ENCODE measurements at places on chromosomes 3 and 15.
A peak's percentile ranks its signal among the peaks of the same experiment; 100 is the strongest.

DNA sequence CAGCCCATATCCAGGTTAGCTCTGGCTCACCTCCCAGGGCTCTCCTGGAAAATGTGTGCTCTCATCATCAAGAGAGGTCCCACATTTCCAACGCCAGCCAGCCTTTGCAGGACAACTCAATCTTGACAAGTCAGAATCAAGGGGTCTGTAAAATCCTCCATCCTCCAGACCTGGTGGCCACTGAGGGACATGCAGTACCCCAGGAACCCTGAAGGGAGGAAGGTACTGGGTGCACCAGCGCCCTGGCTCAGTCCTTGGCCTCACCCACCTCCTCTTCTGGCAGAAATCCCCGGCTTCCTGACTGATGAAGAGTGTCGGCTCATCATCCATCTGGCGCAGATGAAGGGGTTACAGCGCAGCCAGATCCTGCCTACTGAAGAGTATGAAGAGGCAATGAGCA lies 6.0 kb upstream of the WDR6 start:
- DNase-seq: no peak

- peak; percentile 3 for DNase-seq
These were observed 119.2 kb downstream of the CTNNB1 start for GRCh38 chr3:41318520-41318919.

DNA sequence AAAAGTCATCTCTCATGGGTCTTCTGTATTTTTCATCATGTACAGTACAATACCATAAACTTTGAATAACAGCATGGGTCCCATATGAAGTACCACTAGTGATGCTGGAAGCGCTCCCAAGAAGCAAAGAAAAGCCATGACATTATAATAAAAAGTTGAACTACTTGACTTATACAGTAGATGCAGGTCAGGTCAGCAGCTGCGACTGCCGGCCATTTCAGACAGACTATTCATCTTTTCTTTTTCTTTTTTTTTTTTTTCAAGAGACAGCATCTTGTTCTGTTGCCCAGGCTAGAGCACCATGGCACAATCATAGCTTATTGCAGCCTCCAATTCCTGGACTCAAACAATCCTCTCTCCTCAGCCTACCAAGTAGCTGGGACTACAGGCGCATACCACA lies 10.2 kb downstream of the RAF1 start:
- no peak for DNase-seq

GRCh38 chr15:60790641-60791040 lies 311.7 kb upstream of the ICE2 start:
- DNase-seq: no peak

DNA sequence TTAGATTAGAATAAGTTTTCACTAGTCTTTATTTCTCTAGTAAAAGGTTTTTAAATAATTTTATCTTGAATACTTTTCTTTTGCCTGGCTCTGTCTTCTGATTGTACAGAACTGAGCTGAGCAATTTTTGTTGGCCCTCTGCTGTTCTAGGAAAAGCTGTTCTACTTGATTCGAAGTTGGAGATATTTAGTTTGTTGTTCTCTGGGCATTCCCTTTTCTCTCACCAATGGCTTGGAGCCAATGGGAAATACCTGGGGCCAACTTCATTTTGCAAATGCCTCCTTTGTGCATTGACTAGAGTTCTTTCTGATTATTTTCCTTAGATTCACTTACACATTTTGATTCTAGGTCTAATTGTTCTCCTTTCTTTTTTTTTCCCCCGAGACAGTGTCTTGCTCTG lies 16.5 kb downstream of the ABHD5 start:
- no peak for DNase-seq

- no peak for DNase-seq
These were observed 298.6 kb upstream of the STT3B start for GRCh38 chr3:31234145-31234544.

- no peak for DNase-seq
These were observed 292.2 kb downstream of the PYDC2 start for GRCh38 chr3:191753196-191753595.

DNA sequence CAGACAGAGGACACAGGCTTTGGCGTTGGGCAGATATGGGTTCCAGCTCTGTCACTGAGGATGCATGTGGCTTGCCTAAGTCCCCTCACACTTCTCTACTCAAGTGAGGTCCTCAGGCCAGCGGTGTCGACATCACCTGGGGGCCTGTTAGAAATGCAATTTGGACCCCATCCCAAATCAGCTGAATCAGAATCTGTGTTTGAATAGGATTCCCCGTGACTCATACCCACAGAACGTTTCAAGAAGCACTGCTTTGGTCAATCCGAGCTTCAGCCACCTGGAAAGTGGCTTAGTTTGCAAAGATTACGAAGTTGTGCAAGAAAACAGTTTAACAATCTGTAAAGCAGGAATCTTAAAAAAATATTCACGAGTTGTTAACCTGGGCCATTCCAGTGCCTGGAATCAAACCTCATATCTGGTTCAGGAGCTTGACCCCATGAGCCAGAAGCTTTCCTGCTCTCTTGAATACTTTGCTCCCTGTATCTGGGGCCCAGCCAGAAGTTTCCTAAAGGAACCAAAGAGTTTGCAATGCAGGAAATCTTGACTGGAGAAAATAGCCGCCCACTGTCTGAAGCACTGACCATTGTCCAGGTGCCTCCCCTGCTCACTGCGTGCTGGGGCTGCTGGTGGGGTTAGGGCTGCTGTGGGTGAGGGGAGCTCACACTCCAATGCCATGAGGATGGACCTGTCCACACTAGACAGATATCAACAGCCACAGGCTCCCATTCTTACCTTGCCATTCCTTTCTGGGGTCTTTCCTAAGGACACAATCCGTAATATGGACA lies 208.5 kb upstream of the LINGO1 start:
- no peak for DNase-seq

- no peak for DNase-seq
These were observed 9.6 kb downstream of the CCNDBP1 start for GRCh38 chr15:43194795-43195194.

- no peak for DNase-seq
These were observed 1.7 kb downstream of the RASL12 start for GRCh38 chr15:65066001-65066634.

DNA sequence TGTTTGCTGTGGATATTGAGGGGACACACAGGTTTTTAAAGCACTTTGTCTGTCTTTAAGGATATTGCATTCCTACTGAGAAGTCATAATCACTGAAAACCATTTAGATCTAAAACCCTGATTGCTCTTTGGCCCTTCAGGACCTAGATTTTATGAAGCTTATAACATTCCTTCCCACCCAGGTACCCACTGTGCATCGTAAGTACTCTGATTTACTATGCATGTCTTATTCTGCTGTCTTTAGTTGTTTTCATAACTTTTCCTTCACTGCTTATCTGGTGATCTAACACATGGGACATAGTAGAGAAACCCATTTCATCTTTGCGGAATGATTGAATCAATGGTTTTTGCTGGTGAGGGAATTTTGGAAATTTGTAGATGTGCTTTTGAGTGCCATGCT lies 247.0 kb upstream of the RARB start:
- no peak for DNase-seq

GRCh38 chr15:76140074-76140464 lies 80.3 kb downstream of the TMEM266 start:
- no peak for DNase-seq

DNA sequence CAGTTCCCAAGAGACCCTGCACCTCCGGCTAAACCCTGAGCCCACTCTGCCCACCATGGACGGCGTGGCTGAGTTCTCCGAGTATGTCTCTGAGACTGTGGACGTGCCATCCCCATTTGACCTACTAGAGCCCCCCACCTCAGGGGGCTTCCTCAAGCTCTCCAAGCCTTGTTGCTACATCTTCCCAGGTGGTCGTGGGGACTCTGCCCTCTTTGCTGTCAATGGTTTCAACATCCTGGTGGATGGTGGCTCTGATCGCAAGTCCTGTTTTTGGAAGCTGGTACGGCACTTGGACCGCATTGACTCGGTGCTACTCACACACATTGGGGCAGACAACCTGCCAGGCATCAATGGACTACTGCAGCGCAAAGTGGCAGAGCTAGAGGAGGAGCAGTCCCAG lies 4.0 kb downstream of the MAP1A start:
- DNase-seq: no peak

GRCh38 chr15:35545316-35545823 lies 595 bp downstream of the DPH6 start:
- DNase-seq: peak; percentile 82

GRCh38 chr15:57884936-57885335 lies 178.4 kb downstream of the POLR2M start:
- DNase-seq: no peak

- no peak for DNase-seq
These were observed 109.7 kb downstream of the P2RY1 start for GRCh38 chr3:152944671-152945070.

GRCh38 chr3:7504886-7505775 lies 644.2 kb downstream of the GRM7 start:
- DNase-seq: peak; percentile 24

GRCh38 chr3:101828691-101829436 lies 20.4 kb upstream of the NFKBIZ start:
- DNase-seq: peak; percentile 47

- DNase-seq: no peak
These were observed 197.3 kb downstream of the FHIT start for GRCh38 chr3:61053781-61054496.

DNA sequence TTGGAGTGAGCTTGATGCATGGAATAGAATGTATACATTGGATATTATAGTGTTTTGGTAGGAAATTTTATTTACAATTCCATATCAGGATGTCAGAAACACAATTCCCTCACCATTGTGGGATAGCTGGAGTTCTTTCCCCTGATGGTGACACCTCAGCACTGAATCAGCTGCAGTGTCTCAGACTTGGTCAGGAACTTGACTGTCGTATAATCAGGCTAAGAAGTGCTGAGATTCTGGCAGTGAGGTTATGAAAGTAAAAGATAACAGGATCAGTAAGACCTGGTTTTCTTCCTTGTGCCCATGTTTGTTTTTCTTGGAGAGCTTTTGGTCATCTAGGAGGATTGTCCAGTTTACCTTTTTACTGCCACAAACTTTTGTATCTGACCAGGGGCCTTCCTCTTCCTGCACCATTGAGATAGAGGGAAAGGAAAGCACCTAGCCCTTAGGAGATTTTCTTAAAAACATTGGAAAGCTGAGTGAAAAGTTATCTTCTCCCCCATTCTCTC lies 27.3 kb upstream of the ST3GAL6 start:
- DNase-seq: no peak

GRCh38 chr3:21638488-21638887 lies 112.5 kb downstream of the ZNF385D start:
- DNase-seq: no peak

DNA sequence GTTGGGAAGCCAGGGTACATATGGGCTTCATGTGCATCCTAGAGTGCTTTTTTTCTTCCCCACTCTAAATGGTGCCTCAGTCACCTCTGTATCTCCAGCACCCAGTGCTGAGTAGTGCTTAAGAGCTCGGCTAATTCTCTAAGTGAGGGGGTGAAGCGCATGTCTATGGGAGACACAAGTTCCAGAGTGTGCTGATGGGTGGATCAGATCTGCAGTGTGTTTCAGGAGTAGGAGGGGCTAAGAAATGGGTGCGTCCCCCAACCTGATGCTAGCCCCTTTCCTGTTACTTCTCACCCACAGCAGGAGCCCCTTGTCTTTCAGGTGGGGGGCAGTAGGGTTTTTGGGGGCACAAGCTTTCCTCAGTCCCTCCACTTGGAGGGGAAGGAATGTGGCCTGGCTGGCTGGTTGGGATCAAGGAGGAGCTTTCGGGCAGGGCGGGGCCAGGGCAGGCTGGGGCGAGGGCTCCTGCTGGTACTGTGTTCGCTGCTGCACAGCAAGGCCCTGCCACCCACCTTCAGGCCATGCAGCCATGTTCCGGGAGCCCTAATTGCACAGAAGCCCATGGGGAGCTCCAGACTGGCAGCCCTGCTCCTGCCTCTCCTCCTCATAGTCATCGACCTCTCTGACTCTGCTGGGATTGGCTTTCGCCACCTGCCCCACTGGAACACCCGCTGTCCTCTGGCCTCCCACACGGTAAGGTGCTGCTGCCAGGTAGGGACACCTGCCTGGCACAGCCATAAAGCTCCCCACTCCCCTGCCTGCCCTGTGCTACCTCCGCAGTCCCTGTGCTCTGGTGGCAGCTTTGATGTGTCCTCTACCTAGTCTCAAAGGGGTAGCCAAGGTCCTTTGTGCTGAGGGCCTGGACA lies at the start of gene IL17RE:
Gene IL17RE, plus strand, starts transcription at position 477 of the 866 bp plus-strand sequence. Its CDS starts 85 bp downstream, at position 562.
- no peak for DNase-seq

DNA sequence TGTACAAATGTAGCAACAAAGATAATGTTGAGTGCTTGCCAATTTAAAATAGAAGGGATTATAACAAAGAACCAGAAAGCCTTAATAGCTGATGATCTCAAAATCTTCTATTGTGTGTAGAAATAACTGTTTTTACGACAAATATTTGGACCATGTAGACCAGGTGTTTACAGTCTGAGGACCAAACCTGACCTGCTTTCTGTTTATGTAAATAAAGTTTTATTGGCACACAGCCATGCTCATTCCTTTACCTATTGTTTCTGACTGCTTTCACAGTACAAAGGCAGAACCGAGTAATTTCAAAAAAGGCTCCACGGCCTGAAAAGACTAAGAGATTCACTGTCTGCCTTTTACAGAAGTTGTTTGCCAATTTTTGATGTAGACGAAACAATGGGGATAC lies 91.8 kb downstream of the GOLIM4 start:
- DNase-seq: no peak

- no peak for DNase-seq
These were observed 880.2 kb downstream of the ROBO1 start for GRCh38 chr3:78887547-78888011.

- no peak for DNase-seq
These were observed 1035.3 kb downstream of the FHIT start for GRCh38 chr3:60215946-60216345.

- peak; percentile 13 for DNase-seq
These were observed 1.5 kb upstream of the FBXO22 start for GRCh38 chr15:75902129-75902557.

- DNase-seq: no peak
These were observed 7.0 kb upstream of the VIPR1 start for GRCh38 chr3:42495393-42495792.

DNA sequence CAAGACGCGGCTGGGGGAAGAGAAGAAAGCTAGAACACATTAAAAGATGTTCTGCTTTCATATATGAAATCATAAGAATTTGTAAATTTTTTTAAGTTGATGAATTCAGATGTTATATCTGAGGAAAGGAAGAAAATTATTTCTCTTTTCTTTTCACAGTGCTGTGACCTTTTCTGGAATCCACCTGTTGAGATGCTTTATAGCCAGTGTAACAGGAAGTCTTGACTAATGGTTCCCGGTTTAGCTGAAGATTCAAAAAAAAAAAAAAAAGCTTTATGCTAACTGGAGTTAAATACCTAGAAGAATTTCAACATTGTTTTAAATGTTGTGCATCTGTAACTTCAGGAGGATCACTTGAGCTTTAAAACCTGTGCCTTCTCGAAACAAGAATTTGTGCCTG lies 9.9 kb downstream of the GTPBP8 start:
- DNase-seq: no peak

- DNase-seq: no peak
These were observed 51.7 kb downstream of the SH3GL3 start for GRCh38 chr15:83498801-83499200.

DNA sequence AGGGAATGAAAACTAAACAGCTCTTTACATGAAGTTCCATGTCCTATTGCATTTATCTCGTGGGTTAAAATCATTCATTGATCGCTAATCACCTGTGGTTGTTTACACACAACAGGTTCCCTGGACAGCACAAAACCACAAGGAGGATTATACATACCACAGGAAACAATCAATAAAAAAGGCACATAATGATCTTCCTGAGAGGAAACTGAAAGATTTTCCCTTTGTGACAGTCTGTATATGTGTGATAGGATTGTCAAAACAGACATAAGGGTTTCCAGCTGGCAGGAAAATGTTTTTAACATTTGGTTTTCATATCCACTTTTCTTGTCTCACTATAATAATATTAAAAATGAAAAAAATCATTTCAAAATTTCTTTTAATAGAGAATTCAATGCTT lies 541.8 kb downstream of the NLGN1 start:
- no peak for DNase-seq
